ENCODE measurements at places on chromosomes 7 and 10.

DNA sequence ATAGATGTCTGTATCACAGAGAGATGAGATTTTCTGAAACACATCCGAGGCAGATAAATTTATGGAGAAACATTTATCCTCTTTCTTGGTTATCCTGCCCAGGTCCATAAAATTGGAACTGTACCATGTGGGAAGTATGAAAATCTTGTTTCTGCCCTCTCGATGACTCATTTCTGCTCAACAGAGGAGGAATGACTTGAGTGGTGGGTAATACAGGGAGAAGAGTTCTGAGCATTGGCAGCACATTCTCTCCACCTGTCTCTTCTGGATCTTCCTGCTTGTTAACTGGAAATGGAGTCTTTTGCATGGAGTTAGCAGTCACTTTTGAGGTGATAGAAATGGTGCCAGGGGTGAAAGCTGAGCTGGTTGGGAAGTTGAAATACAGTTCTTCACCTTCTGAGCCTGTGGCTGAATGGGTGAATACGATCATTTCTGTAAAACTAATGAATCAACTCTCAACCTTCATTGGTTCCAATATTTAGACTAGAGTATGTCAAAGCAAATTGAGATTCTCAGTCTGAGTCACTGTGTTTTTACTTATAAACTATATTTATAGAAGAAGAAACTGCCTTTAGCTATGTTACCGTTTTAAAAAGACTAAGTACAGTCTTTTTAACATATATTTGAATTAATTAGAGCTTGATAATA lies 945.5 kb downstream of the SORCS3 start:
- no peak for DNase-seq

DNA sequence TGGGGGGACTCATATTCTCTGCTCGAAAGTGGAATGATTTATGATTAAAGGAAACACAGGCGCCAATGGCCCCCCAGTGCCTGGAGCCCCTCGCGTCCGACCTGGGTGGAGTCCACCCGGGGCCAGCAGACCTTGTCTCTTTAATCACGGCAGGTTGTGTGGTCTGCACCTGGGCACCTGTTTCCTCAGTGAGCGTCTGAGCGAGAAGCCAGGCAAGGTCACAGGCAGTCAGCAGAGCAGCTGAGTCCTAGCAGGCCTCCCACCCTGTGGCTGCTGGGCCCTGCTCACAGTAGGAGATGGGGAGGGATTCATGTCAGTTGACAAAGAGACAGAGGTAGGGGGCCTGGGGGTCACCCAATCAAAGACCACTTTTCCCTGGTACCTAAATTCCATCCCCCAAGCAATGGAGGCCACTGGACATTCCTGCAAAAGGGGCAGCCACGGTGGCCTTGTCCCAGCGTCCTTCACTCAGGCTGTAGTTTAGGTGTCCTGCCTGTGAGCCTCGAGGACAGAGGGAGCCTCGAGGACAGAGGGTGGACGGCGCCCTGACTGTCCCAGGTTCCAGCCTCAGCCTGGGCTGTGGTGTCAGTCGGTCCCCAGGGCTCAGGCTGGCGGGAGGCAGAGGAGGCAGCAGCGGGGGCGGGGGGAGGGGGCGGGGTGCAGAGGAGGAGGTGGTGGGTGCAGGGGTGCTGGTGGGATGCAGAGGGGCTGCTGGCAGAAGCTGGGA lies 49.5 kb upstream of the CFAP46 start:
- no peak for DNase-seq

DNA sequence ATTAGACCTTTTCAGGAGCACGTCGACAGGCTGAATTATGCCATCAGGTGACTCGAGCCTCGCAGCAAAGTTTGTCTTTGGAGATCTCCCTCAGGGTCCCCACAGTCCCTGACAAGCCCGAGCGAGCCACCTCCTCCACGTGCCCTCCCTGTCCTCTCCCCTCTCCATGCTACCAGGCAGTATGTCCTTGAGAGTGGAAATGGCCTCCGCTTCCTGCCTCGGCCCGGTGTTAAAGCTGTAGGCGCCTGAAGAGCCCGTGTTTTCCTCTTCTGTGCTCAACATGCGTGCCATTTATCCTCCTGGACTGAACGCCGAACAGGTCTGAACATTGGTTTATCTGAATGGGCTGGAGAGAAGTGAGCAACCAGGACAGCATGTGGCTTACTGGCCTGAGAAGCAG lies 82.6 kb downstream of the GPR26 start:
- no peak for DNase-seq

DNA sequence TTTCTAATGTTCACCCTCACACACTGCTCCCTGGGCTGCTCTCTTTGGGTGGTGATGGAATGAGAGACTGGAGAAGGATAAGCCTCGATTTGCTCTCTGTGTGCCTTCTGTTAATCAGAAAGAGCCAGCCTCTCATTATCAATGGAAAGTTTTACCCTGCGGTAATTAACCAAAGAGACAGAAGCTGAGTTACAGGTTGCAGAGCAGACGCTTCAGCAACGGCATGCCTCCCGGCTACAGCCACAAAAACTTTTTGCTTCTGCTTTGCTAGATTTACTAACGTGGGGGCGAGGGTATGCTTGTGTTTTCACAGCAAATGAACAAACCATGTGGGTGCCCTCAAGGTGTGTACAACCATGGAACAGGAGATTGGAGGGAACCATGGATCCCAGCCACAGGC lies 18.0 kb downstream of the GIMAP4 start:
- no peak for DNase-seq

GRCh38 chr7:140231771-140232491 lies 55.1 kb upstream of the KDM7A start:
- no peak for DNase-seq

GRCh38 chr10:5895365-5895764 lies 5.3 kb downstream of the FBH1 start:
- DNase-seq: no peak

DNA sequence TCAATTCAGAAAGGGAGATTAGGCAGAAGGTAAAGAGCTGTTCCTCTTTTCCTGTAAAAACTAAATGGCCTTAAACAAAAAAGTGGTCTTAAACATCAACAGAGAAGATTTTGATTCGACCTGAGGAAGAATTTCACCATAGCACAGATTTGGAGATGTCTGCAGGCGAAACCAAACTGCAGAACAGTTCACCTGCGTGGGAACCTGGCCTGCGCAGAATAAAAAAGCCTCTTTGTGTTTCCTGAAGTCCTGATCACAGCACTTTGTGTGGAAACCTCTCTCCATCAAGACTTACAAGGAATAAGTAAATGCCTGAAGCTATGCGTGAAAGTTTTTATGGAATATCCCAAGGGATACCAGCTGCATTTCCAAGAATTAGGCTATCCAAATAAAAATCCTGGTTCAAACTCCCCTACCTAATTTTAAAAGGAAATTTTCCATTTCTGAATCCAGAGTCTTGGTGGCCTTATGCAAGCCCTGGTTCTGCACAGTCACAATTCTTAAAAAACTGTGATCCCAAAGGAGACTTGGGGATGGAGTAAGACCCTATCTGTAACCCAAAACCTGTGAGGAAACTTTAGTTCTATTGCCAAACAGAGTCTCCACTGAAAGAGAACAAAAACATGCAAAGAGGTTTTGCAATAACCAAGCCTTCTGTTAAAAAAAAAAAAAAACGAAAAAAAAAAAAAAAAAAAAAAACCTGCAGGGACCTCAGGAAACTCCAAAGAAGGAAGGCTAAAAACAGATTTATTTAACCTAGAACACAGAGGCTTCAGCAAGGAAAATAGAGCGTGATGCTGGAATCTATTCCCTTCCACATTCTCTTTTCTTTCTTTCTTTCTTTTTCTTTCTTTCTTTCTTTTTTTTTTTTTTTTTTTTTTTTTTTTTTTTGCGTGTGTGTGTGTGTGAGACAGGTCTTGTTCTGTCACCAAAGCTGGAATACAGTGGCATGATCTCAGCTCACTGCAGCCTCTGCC lies 10.4 kb downstream of the CALML3 start:
- no peak for DNase-seq

GRCh38 chr10:98267069-98267893 lies 713 bp downstream of the LOXL4 start:
- DNase-seq: no peak

GRCh38 chr10:37965006-37965405 lies 11.4 kb downstream of the ZNF25 start:
- no peak for DNase-seq

- no peak for DNase-seq
Measured at GRCh38 chr7:36149694-36150452, 3.2 kb upstream of the EEPD1 start.

DNA sequence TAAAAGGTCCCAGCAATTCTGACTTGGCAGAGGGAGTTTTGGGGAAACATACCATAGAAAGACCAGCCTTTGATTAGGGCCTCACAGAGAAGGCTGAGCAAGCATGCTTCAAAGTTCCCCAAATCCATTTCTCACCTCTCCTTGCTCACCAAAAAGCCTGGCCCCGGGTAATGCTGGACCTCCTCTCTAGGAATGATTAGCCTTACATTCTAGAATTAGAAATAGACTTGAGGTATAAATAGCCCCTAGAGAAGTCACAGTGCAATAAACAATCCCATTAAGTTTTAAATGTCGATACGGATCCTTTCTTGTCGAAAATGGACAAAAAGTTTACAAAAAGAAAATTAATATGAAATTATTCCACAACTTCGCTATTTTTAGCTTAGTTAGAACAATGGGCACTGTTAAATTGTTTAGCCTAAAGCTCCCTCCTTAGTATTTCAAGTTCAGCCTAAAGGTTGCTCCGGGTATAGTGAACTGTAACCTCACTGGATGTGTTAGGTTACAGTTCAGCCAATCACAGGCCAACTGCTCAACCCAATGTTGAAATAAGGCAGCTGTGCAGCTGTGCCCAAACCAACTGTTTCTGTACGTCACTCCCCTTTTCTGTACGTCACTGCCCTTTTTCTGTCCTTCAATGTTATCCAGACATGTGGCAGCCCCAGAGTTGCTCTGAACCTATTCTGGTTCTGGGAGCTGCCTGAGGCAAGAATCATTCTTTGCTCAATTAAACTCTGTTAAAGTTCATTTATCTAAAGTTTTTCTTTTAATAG lies 7.9 kb upstream of the GSDME start:
- DNase-seq: no peak

GRCh38 chr10:27779462-27780015 lies 33.9 kb upstream of the MKX start:
- no peak for DNase-seq

- no peak for DNase-seq
Measured at GRCh38 chr7:33486633-33487032, 357.3 kb downstream of the BBS9 start.

DNA sequence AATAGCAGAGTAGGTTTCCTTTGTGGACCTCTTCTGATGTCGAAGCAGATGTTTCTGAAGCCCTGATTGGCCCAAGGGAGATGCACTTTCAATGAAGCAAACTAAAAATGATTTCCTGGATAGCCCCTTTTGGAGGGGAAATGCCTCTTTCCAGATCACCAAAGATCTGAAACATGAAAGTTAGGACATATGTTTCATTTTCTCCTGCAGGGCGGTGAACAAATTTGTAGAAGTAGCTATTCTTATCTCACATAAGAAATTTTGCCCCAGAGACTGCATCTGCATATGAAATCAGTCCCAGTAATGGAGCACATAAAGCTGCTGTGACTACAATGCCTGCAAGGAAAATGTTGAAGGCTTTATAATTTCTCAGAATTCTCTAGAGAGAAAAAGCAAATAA lies 56.0 kb downstream of the THSD7A start:
- no peak for DNase-seq

DNA sequence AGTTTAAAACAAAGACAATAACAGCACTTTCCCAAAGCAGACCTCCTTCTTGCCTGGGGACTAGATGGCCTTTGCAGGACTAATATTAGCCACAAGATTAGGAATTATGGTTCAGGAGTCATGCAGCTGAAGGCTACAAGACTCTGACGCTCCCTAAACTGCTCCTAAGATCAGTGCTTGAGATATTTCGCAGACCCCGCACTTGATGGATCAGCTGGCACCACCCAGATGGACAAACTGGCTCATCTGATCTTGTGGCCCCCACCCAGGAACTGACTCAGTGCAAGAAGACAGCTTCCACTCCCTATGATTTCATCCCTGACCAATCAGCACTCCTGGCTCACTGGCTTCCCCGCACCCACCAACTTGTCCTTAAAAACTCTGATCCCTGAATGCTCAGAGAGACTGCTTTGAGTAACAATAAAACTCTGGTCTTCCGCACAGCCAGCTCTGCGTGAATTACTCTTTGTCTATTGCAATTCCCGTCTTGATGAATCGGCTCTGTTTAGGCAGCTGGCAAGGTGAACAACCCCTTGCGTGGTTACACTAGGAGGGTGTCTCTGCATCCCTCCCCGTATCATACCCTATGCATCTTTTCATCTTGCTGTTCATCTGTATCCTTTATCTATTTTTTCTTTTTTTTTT lies 26.9 kb upstream of the NRBF2 start:
- no peak for DNase-seq

- no peak for DNase-seq
Measured at GRCh38 chr7:94179466-94179865, 175.3 kb upstream of the BET1 start.

GRCh38 chr7:26657206-26657641 lies 207.2 kb downstream of the SKAP2 start:
- DNase-seq: no peak

GRCh38 chr7:6435486-6436384 lies 12.0 kb downstream of the DAGLB start:
- DNase-seq: peak; percentile 77

DNA sequence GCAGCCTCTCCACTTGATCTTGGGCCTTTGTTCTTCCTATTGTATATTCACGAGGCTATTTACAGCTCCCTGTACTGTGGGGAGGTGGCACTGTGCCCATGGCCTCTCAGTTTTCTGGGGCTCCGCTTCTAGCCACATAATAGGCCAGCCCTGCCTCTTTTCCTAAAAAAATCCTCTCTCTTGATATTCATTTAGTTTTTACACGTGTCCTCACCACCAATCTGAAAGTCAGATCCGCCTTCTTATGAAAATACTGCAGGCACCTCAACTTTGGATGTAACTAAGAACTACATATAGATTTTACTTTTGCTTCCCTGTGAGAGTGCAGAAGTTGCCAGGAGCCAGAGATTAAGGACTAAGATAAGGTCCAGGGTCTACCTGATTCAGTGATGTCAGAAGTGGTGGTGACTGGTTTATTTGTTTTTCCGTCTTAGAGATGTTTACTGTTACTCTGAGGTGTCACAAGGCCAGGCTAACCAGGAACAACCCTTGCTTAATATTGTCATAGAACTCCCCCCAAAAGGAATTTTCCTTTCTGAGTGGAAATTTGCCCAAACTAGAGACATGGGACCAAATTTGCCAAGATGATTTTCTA lies 7.8 kb downstream of the BAMBI start:
- DNase-seq: no peak
